ENCODE measurements at places on chromosomes 11 and 22.

DNA sequence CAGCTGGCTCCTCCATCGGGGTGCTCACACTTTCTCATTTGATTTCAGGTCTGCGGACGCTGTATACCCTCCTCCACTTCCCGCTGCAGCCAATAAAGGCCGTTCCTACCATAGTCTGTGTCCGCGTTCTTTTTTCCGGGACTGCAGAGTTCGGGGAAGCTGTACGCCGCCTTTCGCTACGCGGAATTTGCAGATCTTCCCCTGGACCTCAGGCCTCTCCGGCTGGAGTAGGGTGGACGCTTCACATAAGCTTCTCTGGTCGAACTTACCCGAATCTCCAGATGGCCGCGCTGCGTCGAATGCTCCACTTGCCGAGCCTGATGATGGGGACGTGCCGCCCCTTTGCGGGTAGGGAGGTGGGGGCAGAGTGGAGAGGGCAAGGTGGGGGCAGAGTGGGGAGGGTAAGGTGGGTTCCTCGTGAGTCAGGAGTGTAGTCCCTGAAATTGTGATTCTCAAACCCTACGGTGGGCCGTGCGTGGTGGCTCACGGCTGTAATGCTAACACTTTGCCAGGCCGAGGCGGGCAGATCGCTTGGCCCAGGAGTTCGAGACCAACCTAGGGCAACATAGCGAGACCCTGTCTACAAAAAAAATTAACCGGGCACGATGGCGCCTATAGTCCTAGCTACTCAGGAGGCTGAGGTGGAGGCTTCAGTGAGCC lies 617 bp downstream of the CSKMT start:
- DNase-seq = peak; percentile 47

DNA sequence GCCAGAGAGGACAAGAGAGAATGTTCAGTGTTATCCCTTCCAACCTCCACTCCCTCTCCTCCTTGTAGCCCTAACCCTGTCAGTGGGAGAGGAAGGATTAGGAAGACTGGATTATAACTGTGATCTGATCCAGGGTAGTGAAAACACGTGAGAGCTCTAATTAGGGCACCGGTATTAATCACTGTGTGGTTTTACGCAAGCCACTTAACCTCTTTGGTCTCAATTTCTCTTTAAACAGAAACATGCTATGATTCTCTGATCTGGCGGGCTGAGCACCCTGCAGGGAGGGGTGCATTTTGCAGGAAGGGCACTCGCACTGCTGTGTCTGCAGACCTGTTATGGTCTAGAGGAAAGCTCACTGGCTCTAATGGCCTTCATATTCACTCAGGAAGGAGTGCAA lies 11.5 kb downstream of the RPL27A start:
- DNase-seq = no peak

DNA sequence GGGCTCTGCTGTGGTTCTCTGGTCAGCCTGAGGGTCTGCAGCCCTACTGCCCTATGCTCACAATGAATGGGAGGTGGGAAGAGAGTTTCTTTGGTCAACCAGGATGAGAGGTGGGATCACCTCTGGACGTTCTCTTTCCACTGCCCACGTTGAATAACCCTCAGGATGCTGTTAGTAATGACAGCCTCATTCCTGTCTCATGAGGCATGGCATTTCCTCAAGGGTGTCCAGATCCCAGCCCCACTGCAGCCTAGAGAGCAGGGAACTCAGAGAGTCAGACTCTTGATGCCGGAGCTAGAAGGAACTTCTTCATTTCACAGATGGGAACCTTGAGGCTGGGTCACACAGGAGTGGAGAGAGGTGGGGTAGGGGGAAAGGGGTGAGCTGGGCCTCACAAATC lies 196.0 kb downstream of the CEP164 start:
- peak; percentile 67 for DNase-seq

DNA sequence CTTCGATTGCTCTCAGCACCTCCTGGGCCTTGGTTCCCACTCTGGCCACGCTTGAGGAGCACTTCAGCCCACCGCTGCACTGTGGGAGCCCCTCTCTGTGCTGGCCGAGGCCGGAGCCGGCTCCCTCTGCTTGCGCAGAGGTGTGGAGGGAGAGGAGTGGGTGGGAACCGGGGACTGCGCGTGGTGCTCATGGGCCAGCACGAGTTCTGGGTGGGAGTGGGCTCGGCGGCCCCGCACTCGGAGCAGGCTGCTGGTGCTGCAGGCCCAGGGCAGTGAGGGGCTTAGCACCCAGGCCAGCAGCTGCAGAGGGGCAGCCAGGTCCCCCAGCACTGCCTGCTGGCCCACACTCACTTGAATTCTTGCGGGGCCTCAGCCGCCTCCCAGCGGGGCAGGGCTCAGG lies 12.2 kb downstream of the OR4B1 start:
- no peak for DNase-seq

Data from fibroblast of skin of back (primary cell).